Fibroblast of skin of right quadriceps (primary cell): ENCODE measurements at places on chromosomes 2 and 18.

- no peak for DNase-seq
Observed at GRCh38 chr2:177352441-177353186, 40.0 kb upstream of the AGPS start.

GRCh38 chr2:27148801-27149439, at the start of gene TCF23:
TCF23 (plus strand) TSS chr2:27149004; CDS start chr2:27149134, 130 bp downstream.
- no peak for DNase-seq

- DNase-seq: peak; percentile 3
Observed at GRCh38 chr2:229201521-229201920, 69.6 kb downstream of the PID1 start.

DNA sequence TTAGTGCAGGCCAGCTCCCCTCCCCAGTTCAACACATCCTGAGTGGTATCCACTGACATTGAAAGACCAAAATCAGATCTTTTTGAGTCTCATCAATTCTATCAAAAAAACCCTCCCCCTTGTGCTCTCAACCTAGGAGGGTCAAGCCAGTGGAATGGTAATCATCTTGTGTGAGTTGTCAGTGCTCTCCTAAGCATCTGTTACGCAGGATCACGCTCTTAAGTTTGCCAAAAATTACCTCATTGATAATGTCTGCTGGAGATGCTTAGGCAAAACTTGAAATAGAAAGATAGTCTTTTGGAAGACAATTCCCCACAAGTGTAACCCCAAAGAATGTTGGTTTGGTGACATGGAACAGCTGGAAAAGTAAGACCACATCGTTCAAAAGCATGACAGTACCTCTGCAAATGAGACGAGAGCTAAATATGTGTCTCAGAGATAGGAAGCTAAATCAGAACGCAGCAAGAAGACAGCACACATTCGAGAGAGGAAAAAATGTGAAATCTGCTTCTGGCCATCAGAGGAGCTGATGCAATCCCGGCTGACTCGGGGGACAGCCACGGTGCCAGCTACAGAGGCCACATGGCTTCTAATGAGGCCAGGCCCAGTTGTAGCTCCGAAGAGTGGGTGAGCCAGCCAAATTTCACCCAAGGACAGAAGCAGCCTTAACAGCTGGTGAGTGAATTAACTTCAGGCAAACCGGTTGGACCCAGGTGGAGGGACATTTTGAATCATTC, 753.9 kb downstream of the RNF144A start:
- peak; percentile 40 for DNase-seq
